NCI-H187 treated with DMSO at 0.1 percent for 48 hours (cell line): ENCODE measurements at places on chromosomes 4 and X.

GRCh38 chr4:54683616-54684346 lies 26.0 kb downstream of the KIT start:
- no peak for DNase-seq

GRCh38 chrX:16678689-16679088 lies 28.7 kb downstream of the S100G start:
- no peak for DNase-seq

DNA sequence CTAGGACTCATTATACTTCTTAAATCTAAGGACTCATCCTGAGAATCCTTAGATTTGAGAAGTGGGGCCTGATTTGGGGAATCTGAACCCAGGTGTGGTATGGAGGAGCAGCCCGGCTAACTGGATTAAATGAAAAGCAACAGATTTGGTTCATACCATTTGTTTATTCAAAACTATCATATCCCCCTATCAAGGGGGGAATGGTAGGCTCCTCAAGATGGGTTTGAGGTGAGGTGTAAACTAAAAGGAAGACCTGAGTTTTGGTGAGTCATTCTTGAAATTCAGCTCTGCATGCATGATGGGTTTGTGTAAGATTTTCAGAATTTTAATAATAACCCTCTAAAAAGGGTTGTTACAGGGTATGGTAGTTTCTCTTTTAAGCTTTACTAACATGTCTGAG lies 53.4 kb downstream of the CASP6 start:
- DNase-seq = no peak

DNA sequence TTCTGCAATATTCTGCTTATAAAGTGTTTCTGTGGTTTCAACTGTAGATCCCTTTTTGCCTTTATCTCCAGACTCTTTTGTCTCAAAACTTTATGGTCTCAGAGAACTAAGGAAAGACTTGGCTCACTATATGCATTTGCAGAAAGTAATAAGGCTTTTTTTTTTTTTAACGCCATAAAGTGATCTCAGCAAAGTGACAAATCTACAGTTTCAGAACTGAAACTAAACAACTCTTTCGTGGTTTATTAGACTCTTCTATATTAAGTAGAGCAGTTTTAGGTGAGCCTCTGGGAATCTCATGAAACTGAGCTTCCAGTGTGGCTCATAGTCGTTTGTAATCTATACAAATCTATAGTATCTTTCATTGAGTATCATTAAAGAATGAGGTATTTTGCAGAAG lies 15.3 kb downstream of the ATP7A start:
- DNase-seq = no peak

DNA sequence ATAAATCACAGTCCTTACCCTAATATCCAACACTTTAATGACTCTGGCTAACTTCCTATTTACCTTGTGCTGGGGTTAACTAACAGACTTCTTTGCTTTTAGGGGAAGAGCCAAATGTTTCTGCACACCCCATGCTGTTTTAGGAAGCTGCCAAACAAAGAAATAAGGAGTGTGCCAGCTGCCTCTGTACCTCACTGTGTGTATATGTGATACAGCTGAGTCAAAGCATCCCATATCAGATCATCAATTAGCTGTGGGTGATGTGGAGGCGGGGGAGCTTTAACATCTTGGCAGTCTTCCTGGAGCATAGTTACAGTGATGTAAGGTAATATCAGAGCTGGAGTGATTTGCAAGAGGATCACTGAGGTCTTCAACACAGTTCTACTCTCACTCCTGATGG lies 95.4 kb downstream of the COL25A1 start:
- DNase-seq = no peak

DNA sequence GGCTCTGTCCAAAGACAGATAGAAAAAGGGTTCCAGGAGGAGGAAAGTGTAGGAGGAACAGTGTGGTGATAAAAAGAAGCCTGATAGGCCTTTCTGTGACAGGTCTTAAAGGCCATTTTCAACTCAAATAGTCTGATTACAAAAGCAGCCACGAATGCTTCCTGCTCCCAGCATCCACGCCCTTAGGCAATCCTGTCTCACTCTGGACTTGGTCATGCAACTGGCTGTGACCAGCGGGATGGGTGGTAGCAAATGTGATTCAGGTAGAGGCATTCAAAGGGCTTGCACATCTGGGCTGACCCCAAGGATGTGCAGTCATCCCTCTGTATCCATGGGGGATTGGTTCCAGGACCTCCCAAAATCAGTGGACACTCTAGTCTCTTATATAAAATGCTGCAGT lies 14.4 kb upstream of the SEPSECS start:
- no peak for DNase-seq

DNA sequence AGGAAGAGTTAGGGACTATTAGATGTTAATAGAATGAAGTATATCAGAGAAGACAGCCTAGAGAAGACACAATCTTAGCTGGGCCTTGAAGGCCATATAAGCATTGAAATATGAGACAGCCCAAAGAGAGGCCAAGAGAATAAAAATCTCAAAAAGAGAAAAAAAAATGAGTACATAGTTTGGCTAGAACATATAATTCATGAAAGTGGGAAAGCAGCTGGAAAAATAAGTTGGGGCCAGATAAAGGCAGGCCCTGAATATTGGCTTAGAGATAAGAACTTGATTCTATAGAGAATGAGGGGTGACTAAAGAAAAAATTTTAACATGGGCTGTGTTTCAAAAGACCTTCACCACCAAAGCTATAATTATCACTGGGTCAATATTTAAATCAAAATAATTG lies 7.4 kb upstream of the UTP3 start:
- DNase-seq = no peak

- DNase-seq = no peak
Measured at GRCh38 chr4:15455290-15455689, 14.4 kb upstream of the CC2D2A start.

- DNase-seq = no peak
Measured at GRCh38 chrX:138858951-138859350, 147.4 kb upstream of the FGF13 start.

GRCh38 chr4:122300776-122301175 lies 78.0 kb upstream of the ADAD1 start:
- no peak for DNase-seq

DNA sequence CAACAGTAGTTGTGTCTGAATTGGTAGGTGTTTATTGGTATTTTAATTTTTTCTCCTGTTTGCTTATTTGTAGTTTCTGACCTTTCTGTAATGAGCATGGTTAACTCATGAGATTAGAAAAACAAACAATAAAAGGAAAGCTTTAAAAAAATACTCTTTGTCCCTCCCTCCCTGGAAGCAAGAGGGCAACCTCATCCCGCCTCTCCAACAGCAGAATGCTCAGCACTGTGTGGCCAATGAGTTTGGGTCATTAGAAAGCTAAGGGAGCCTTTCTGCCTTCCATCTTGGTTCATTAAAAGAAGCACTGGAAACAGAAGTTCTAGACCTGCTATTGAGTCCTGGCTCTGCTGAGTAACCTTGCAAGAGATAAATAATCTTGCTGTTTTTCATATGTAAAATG lies 33.9 kb downstream of the TRPC5 start:
- DNase-seq = no peak

DNA sequence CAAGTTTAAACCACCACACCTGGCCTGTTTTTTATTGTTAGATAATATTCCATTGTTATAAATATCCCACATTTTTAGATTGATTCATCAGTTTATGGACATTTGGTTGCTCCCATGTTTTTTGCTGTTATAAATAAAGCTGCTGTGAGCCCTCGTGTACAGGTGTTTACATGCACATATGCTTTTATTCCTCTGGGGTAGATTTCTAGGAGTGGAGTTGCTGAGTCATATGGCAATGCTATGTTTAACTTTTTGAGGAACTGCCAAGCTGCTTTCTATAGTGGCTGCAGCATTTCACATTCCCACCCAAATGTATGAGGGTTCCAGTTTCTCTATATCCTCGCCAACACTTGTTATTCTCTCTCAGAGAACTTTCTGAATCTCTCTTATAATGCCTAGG lies 90.5 kb downstream of the TBL1X start:
- DNase-seq = no peak

DNA sequence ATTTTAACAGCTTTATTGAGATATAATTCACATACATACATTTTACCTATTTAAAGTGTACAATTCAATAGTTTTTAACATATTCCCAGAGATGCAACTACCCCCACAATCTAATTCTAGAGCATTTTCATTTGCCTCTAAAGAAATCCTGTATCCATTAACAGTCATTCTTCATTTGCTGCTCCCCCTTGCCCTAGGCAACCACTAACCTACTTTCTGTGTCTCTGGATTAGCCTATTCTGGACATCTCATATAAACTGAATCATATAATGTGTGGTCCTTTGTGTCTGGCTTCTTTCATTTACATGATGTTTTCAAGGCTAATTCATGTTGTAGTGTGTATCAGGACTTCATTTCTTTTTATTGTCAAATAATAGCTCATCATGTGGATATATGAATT lies 105.1 kb upstream of the GRPR start:
- no peak for DNase-seq

GRCh38 chr4:132218406-132218805 lies 930.7 kb upstream of the PCDH10 start:
- no peak for DNase-seq

DNA sequence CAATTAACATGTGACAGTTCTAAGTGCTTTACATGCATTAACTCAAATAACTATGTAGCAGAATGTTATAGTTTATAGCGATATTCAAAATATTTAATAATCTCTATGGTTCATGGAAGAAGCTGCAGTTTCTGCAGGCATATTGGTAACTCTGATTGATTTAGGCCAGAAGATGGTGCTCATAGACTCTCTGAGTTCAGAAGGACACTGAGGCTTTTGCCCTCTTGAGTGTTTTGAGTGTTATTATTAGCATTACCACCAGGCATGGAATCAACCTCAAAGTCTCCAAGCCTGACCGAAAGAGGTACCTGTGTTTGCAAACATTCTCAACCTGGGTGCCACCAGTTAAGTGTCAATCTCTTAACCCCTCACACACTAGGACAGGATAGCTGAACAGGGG lies 792.3 kb upstream of the PCDH7 start:
- no peak for DNase-seq

GRCh38 chr4:118935819-118936218 lies 47.2 kb downstream of the SYNPO2 start:
- no peak for DNase-seq

- no peak for DNase-seq
Measured at GRCh38 chr4:89752932-89753598, 83.9 kb downstream of the SNCA start.

DNA sequence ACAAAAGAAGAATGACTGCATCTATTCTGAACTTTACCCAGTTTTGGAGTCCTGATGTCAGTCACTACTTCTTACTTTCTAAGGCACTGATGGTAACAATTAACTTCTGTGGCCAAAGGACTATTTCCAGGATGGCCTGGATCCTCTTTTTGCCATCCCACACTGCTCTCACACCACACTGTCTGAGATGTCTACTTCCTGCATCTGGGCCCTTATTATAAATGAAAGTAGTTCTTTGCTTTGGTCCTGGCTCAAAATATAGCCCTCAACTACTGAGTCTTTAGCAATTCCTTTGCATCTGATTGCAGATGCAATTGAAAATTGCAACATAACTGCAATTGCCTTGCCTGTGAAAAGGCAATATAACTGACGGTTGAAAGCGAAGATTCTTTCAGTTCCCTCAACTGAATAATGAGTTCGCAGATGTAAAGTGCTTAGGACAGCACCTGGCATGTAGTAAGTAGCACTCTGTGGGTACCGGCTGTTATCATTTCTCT lies 44.2 kb downstream of the COQ2 start:
- no peak for DNase-seq

GRCh38 chrX:23737413-23737812 lies 5.7 kb downstream of the ACOT9 start:
- DNase-seq = no peak

DNA sequence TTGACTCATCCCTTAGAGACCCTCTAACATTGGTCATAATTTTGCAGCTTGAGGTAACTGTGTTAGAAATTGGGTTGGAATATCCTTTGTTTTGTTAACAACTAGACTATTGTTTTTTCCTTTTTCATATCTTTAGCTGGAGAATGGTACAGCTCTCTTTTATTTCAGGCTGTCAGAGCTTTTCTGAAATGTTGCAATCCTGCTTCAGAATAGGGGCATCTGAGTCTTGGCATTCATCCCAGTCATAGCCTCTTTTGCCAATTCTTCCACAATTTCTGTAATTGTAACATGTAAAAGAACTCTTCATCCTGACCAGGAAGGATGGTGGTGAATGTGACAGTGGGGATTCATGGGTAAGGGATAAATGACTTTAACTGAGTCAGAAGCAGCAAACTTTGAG lies 128.7 kb downstream of the FHIP1A start:
- DNase-seq = no peak

GRCh38 chr4:125315576-125316400 lies 1.0 kb downstream of the FAT4 start:
- no peak for DNase-seq

DNA sequence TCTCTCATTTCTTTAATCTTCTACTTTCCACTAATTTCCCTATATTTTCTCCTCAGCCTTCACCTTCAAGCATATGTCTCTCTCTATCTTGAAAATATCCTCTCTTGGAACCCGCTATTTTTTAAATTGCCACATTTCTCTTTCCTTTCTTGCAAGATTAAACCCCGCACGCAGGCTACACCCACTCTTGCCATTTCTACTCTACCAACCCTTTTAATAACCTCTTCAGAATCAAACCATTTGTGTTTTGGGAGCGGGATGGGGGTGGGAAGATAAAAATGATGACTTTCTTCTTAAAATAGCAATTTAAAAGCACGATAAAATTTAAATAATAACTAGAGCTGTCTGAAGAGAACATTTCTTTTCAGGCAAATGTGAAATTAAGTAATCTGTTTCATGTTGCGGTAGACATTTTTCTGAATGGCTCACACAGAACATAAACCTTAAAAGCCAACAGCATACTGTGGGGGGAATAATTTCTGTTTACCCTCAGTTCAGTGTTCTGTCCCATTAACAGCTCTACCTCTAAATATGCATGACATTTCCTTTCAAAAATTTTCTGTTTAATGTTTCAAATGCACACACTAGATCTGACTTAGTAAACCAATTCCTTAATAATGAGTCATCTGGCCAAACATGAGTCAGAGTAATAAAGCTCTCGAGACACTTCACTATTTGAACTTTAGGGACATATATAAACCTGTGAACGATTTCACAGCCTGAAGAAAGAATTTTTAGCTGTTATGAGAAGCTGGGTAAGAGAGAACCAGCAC lies 20.5 kb downstream of the ARSJ start:
- no peak for DNase-seq

- DNase-seq = no peak
Measured at GRCh38 chrX:124440695-124441094, 94.3 kb downstream of the SH2D1A start.

DNA sequence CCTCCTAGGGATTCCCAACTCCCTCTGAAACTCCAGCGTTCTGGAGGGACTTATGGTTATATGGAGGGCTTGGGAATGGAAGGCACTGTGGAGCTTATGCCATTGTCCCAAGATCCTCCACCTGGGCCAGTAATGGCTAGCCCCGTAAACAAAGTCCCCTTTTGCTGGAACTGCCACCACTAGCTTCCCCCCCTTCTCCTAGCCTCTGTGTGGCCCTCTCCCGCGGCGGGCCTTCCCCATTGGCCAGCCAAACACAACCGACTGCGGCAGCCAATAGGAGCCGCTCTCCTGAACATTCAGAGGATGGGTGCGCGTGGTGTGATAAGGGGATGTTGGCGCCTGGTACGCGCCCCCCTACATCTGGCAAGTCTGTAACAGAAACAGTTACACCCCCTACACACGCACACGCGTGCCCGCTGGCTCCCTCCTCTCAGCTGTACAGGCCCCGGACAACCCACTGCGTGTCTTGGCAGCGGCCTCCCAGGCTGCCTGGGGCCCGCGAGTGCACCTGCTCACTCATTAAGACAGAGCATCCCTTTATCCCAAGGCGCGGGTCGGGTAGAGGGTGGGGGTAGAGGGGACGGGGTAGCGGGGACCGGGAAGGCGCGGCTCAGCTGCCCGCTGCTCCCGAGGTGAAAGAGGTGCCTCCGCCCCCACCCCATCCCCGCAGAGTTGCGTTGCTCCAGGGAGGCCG lies 863 bp upstream of the RAB33A start:
- DNase-seq = peak; percentile 26
